CD4-positive, alpha-beta T cell treated with Interleukin-17A for 1 hour (primary cell): ENCODE measurements at places on chromosomes 7 and 10.

DNA sequence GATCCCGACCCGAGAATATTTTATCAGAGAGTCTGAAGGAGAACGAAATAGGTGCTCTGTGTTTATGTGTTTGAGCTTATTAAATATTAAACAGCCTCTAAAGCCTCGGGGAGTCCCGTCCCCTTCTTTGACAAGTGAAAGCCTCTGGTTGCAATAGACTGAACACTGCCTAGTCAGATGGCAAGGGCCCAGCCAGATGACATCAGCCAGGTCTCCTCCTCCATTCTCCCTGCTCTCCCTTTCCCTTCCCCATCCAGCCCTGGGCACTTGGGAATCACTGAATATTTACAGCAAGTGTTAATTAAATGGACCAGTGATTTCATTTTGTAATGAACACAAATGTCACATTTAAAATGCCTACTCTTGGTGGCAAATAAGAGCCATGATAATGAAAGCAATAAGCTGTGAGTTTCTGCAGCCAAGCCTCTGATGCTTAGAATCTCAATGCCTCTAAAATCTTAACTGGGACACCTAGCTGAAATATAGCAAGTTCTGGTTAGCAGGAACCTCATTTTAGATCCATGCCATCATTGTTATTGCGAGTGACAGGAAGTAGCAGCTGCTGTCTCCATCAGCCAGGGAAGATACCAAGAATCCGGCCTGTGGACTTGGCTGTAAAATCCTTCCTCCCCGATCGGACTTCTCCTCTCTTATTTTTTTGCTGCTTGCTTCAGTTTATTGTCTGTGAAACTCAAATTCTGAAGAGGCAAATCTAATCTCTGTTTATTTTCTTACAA lies 202.1 kb downstream of the PRPF18 start:
- DNase-seq: peak; percentile 36

DNA sequence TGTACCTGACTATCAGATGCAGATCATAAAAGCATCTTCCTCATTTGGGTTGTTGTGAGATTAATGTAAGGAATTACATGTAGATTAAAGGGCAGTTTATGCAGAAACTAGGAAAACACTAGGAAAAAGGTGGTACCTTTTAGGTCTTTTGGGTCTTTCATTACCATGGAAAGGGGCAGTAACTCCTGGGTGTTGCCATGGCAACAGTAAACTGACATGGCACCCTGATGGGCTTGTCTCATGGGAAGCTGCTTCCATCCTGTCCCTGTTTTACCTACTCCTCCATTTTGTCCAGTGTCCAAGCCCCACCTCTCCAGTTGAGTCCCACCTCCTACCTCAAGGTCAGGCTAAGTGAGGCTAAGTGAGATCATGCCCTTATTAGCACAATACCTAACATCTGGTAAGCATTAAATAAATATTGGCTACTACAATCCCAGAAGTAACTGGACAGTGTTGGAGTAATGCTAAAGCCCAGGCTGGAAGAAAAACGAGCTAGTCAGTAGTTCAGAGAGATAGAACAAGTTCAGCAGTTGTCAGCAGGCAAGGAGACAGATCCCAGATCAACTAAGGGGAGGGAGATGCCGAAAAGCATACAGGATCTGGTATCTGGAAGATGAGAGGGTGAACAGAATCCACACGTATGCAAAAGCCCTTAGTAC lies 240.0 kb upstream of the AUTS2 start:
- DNase-seq: no peak

- DNase-seq: no peak
Observed at GRCh38 chr10:43386549-43386948, 15.1 kb downstream of the FXYD4 start.

- no peak for DNase-seq
Observed at GRCh38 chr7:150784954-150785353, 15.2 kb downstream of the TMEM176B start.

- no peak for DNase-seq
Observed at GRCh38 chr7:45985902-45986301, 64.8 kb upstream of the IGFBP3 start.

DNA sequence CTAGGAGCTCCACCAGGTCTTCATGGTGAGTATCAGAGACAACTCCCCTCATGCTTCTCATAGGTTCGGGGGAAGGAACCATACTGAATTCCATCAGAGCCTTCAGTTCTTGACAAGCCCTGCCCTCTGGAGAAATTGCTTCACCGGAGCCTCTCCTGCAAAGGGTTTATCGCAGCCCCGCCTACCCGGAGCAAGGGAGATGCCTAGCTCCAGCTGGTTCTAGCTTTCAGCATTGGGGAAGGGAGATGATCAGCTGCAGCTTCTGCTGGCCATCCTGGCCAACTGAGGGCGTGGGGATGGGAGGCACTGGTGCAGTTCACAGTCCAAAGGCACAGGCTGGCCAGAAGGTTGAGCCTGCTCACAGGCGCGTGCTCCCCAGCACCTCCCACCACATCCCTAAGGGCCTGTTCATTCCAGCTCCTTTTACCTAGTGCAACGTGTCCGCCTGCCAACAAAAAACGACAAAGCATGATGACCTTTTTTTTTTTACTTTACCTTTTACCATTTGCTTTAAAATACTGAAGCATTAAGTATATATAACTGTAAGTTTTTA lies 31.2 kb downstream of the LANCL2 start:
- DNase-seq: no peak

DNA sequence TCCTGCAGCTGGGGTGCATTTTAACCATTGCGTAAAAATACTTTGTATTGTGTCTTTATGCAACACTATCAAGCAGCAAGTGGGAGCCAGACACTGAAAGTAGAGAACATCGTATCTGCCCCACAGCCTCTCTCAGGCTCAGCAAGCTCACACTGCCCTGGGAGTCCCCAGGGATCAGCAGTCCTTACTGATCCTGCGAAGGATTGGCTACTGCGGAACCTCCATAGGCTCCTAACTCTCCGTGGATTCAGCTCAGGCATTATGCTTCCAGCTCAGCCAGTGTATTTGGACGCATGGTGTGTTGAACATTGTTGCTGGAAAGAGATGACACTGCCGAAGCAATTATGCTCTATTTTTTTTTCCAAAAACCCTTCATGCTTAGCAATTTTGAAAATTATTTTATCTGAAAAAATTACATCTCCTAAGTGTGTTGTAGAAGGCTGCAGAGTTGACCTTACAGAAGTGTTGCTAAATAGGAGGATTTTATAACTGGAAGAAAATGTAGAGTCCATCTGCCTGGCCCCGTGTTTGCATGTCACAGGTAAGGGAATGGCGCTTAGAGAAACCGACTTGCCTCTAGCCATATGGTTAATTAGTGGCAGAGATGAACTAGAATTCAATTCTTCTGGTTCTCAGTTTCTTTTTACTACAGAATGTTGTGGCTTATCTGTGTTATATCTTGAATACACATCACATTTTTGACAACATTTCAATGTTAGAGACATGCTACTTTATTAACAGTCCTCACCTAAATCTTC lies 276.4 kb upstream of the COBL start:
- DNase-seq: no peak

DNA sequence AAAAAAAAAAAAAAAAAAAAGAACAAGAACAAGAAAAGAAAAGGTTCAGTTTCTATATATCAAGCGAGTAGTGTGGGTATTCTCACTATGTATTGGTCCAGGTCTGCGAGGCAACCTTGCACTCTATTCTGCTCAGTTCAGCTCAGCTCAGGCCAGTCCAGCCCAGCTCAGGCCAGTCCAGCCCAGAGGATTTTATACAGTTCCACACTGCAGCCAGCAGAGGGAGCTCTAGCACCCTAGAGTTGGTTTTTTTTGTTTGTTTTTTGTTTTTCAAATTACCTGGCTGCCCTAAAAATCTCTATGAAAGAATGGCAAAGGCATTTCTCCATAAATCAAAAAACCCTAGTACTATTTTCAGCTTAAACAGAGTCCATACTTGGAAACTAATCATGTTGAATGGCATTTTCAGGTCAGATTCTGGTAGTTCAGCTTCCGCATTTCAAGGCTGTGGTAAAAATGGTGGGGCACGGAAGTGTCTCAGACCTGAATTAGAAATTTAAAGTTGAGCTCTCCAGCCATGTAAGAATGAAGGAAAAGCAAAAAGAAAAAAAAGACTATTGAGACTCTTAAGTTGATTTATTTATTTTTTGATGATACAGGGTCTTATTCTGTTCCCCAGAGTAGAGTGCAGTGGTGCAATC lies 55.2 kb upstream of the GSDME start:
- peak; percentile 55 for DNase-seq

DNA sequence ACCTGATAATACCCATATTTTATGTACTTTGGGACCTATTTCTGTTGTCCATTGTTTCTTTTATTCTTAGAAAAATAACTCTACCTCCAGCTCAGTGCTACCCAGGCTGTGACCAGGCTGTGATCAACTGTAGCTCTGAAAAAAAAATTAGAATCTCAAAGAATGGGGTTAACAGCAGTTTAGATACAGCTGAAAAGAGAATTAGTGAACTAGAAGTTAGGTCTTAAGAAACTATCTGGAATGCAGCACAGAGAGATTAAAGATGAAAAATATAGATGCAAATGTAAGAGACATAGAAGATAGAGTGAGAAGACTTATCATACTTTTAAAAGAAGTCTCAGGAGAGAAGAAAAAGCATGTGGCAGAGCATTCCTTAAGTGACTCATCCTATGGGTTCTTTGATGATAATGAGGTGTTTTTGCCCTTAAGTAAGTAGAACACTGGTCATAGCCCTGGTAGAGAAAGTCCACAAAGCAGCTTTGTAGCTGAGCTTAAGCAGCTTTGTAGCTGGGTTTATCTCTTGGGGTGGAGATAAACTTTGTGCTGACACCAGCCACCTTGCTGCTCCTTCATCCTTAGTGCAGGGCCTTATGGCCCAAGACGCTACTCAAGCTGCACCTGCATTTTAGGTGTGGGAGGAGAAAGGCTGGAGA lies 27.3 kb upstream of the SFRP5 start:
- DNase-seq: no peak

GRCh38 chr10:9222917-9223316 lies 1168.4 kb downstream of the GATA3 start:
- no peak for DNase-seq

DNA sequence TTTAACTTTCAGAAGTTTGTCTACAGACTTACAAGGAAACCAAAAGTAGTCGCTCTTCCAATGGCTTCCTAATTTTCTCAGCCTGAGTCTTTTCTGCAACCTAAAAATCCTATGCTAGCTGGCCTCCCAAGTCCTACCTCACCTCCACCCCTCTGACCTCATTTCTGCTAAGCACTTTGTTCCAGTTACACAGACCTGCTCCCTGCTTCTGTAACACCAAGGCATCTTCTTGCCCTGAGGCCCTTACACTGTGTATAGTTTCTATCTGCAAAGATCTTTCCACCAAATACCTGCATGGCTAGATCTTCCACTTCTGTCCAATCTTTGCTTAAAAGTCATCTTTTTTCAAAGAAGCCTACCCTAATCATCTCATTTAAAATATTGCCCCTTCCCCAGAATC lies 1.9 kb upstream of the SNX13 start:
- DNase-seq: no peak

- no peak for DNase-seq
Observed at GRCh38 chr7:107615910-107616680, 36.0 kb downstream of the BCAP29 start.

- DNase-seq: no peak
Observed at GRCh38 chr7:73742753-73743641, 4.4 kb upstream of the ABHD11 start.

GRCh38 chr7:68166525-68166924 lies 1169.9 kb downstream of the TYW1 start:
- no peak for DNase-seq

DNA sequence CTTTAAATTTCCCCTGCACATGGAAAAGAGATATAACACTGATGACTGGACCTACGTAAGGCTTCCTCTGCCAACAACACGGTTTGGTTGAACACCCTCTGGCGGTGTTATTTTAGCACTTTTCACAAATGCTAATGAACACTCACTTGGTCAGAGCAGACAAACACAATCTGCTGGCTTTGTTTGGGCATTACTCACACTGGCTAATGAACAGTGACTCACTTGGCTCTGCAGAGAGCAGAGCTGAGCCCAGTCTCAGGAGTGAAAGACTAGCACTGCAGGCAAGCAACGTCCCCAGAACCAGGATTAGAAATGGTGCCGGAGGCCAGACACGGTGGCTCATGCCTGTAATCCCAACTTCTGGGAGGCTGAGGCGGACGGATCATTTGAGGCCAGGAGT lies 430.8 kb downstream of the PLXNA4 start:
- DNase-seq: no peak

DNA sequence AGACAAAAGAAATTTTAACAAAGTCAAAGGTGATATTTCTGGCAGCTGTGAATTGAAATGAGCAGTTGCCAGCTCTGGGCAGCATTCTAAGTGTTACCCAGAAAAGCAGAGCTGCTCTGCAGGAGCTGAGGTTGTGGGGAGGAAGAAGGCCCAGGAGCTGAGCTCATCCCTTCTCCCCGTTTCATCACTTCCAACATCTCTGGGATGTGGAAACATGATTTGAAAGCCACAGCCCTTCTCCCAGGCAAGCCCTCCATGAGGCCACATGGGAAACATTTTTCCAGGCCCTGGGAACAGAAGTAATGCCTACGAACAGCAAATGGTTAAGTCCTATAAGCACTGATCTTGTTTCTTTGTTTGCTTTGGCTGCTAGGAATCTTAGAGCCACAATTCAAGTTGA lies 10.9 kb upstream of the DMBT1 start:
- DNase-seq: no peak

- DNase-seq: no peak
Observed at GRCh38 chr7:134737566-134738345, 41.7 kb upstream of the CALD1 start.

GRCh38 chr7:69859342-69859741 lies 261.1 kb downstream of the AUTS2 start:
- DNase-seq: no peak

GRCh38 chr7:110988890-110989501 lies 101.9 kb upstream of the LRRN3 start:
- DNase-seq: no peak

- no peak for DNase-seq
Observed at GRCh38 chr10:133226251-133226808, 3.7 kb upstream of the UTF1 start.

DNA sequence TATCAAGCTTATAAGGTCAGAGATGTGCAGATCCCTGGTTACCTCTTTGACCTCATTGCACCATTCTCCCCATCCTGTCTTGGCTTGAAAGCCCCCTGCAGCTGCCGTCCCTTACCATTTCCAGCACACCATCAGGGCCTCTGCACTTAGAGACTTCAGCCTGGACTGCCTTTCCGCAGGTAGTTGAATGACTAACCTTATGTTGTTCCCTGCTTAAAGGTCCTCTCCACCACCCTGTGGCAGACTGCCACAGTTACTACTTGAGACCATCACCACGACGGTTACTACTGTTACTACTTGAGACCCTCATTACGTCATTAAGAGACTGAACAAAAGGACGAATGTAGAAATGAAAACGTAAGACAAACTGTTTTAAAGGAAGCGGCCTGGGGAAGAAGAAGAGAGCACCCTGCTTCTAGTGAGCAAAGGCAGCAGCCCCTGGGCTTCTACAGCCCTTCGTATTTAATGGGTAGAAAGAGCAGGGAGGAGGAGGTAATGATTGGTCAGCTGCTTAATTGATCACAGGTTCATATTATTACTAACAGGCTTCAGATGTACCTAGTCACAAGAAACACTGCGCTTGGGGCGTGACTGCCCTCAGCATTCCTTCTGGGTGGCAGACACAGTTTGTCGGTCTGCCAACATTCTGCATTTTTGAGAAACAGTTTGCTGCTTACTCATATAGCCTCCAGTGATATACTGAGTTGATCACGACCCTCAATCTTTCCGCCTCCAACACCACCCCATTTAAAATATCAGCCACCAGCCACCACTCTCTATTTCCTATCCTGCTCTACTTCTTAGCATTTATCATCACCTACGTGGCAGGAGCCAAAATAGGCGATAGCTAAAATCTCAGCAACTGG lies 74.1 kb upstream of the PARD3 start:
- DNase-seq: no peak

- DNase-seq: no peak
Observed at GRCh38 chr10:79349766-79350406, 2.6 kb downstream of the PPIF start.

GRCh38 chr10:59234194-59234593 lies 57.8 kb downstream of the PHYHIPL start:
- no peak for DNase-seq
